ENCODE measurements at places on chromosomes 5 and 9. TPM values are rescaled to one million over a fixed set of nuclear protein-coding genes. Genes with fewer than 3 reads are reported as not detected.

Gene GPRIN1
- 10.3 TPM for total RNA-seq

Gene PCDH1
- 2.0 TPM for total RNA-seq

Gene SPINK13
- total RNA-seq, result not detected

Gene TAF1L
- not detected for total RNA-seq

Gene LRRC70
- total RNA-seq, result 0.14 TPM

Gene CCT5
- total RNA-seq, result 560 TPM

Gene KIF4B
- 0.04 TPM for total RNA-seq

Gene TXNDC8
- total RNA-seq, result not detected

Gene PPIC
- 16.4 TPM for total RNA-seq

All from A549 treated with DMSO at 1 μM for 4 hours (cell line).